ENCODE measurements at places on chromosomes 1 and 21. TPM values are rescaled to one million over a fixed set of nuclear protein-coding genes. Genes with fewer than 3 reads are reported as not detected.

PTGS2 gene
- total RNA-seq = 12.9 TPM

FAM163A gene
- not detected for total RNA-seq

ZNF496 gene
- 16.2 TPM for total RNA-seq

LIPI gene
- not detected for total RNA-seq

MNDA gene
- not detected for total RNA-seq

OR2G6 gene
- total RNA-seq = not detected

MYOM3 gene
- 5.6 TPM for total RNA-seq

LCE1F gene
- not detected for total RNA-seq

All from A549 treated with CpdA at 1 μM for 4 hours (cell line).